ENCODE measurements at places on chromosomes 5 and 9. TPM values are rescaled to one million over a fixed set of nuclear protein-coding genes. Genes with fewer than 3 reads are reported as not detected.

DNA sequence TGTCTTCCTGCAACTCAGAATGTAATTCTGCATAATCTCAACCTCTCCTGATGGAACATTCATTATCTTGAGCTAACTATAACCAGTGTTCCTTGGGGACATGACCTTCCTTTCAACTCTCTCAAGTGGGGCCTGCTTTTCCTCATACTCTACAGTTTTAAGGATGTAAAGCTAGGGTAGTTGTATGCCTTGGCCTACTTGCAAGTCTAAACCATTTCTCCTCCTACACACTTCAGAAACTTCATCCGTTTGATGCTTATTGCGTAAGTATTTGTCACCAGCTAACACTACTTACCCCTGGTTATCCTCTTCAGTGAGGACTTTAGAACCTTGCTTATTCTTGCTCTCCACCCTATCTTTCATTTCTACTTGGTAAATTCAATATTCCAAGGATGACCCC lies 548.9 kb downstream of the HINT1 start:
- no peak overlapping the region for H3K27ac ChIP-seq
- no peaks in the 10 kb centered on the region for H3K36me3 ChIP-seq
- DNase-seq, result no peak
- no peak overlapping the region for H3K4me3 ChIP-seq

- H3K4me3 ChIP-seq, result no peak overlapping the region
- H3K27ac ChIP-seq, result peak overlapping the region; percentile 85
- no peaks in the 10 kb centered on the region for H3K36me3 ChIP-seq
- no peaks in the 10 kb centered on the region for H3K27me3 ChIP-seq
These were observed 62.4 kb downstream of the ERGIC1 start for GRCh38 chr5:172896465-172896864.

Gene PCDHGB5
- 7.0 TPM for total RNA-seq

Gene PITX1
- total RNA-seq, result not detected

GRCh38 chr5:148957591-148958202 lies 105.2 kb downstream of the SH3TC2 start:
- no peak overlapping the region for H3K27ac ChIP-seq
- H3K36me3 ChIP-seq, result no peaks in the 10 kb centered on the region
- H3K4me3 ChIP-seq, result no peak overlapping the region
- peaks cover 5% of the 10 kb centered on the region for H3K4me1 ChIP-seq

DNA sequence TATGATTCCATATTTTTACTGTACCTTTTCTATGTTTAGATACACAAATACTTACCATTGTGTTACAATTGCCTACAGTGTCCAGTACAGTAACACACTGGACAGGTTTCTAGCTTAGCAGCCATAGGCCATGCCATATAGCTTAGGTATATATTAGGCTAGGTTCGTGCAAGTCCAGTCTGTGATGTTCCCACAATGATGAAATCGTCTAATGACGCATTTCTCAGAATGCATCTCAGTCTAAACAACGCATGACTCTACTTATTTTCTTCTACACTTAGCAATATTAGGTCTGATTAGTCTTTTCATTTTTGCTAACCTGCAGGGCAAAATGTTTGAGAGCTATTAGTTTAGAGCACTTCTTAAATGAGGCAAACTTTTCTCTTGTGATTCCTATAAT lies 22.7 kb downstream of the OR2S2 start:
- no peaks in the 10 kb centered on the region for H3K36me3 ChIP-seq
- DNase-seq, result no peak
- peaks cover 10% of the 10 kb centered on the region for H3K4me1 ChIP-seq
- no peaks in the 10 kb centered on the region for H3K27me3 ChIP-seq
- H3K4me3 ChIP-seq, result no peak overlapping the region
- no peak overlapping the region for H3K27ac ChIP-seq

Gene F2RL1
- 5.7 TPM for total RNA-seq

DNA sequence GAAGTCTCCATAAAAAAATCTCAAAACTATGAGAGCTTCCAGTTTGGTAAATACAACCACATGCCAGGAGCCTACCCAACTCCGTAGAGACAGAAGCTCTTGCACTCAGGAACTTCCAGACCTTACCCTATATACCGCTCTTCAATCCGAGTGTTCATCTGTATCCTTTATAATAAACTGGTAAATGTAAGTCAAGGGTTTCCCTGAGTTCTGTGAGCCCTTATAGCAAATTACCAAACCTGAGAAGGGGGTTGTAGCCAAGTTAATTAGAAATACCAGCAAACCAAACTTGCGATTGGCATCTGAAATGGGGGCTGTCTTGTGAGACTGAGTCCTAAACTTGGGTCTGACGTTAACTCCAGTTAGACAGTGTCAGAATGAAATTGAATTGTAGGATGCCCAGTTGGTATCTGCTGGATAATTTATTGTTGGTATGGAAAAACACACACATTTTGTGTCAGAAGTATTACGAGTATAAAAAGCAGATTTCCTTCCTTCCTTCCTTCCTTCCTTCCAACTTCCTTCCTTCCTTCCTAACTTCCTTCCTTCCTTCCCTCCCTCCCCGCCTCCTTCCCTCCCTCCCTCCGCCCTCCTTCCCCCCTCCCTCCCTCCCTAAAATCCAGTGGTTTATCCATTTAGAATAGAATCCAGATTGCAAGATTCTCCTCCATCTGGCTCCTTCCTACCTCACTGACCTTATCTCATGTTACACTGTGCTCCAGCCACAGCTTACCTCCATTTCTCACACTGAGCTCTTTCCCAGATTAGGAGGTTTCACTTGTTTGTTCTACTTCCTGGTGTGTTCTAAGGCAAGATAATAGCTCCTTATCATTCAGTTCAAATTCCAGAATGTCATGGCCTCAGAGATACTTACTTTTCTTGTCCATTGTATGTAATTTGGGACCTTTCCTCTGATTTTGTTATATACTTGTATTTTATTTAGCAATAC lies 196.7 kb downstream of the WDR70 start:
- H3K27me3 ChIP-seq, result no peaks in the 10 kb centered on the region
- H3K4me1 ChIP-seq, result no peaks in the 10 kb centered on the region
- no peak overlapping the region for H3K27ac ChIP-seq
- DNase-seq, result no peak
- H3K36me3 ChIP-seq, result no peaks in the 10 kb centered on the region

DNA sequence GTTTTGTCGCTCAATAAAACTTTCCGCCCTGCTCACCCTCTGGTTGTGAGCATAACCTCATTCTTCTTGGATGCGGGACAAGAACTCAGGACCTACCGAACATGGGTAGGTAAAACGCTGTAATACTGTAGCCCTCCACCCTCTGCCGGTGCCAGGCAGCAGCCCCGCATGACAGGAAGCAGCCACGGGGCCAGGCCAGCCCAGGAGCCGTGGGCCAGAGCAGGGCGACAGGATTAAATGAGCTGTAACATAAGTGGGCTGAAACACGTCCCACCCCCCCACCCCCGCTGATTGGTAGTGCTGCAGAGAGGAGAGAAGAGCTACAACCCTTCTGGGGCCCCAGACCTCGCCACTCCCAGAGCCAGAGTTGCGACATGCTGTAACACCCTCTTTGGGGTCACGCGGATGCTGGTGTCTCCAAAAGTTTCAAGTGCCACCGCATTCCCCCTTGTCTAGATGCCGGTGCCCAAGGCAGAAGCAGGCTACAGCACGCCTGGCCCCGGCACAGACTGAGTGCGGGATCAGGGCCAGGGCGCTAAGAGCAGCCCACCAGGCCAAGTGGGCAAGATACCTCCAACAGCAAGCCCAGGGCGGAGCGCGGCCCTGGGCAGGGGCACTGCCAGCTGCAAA lies 81.8 kb downstream of the FBXW11 start:
- peaks cover 7% of the 10 kb centered on the region for H3K4me1 ChIP-seq
- H3K27me3 ChIP-seq, result no peaks in the 10 kb centered on the region
- DNase-seq, result no peak
- H3K27ac ChIP-seq, result no peak overlapping the region
- H3K36me3 ChIP-seq, result no peaks in the 10 kb centered on the region

- peaks cover 10% of the 10 kb centered on the region for H3K4me1 ChIP-seq
- DNase-seq, result peak; percentile 42
- H3K27me3 ChIP-seq, result no peaks in the 10 kb centered on the region
- peak overlapping the region; percentile 31 for H3K27ac ChIP-seq
- H3K4me3 ChIP-seq, result no peak overlapping the region
These were observed 247.4 kb upstream of the RASA1 start for GRCh38 chr5:87020099-87020934.

- no peaks in the 10 kb centered on the region for H3K27me3 ChIP-seq
- no peak for DNase-seq
- H3K27ac ChIP-seq, result no peak overlapping the region
- H3K4me3 ChIP-seq, result no peak overlapping the region
- H3K36me3 ChIP-seq, result no peaks in the 10 kb centered on the region
These were observed 289.9 kb downstream of the RAB3C start for GRCh38 chr5:58872670-58873273.

Gene GPRIN1
- 1.8 TPM for total RNA-seq

Gene TRPM3
- total RNA-seq, result 0.10 TPM

- no peaks in the 10 kb centered on the region for H3K36me3 ChIP-seq
- H3K27me3 ChIP-seq, result no peaks in the 10 kb centered on the region
- no peak overlapping the region for H3K27ac ChIP-seq
- no peaks in the 10 kb centered on the region for H3K4me1 ChIP-seq
- DNase-seq, result no peak
- no peak overlapping the region for H3K4me3 ChIP-seq
These were observed 71.6 kb upstream of the FSTL4 start for GRCh38 chr5:133683646-133684596.

- peaks cover 7% of the 10 kb centered on the region for H3K4me1 ChIP-seq
- no peak for DNase-seq
- H3K4me3 ChIP-seq, result no peak overlapping the region
- H3K36me3 ChIP-seq, result no peaks in the 10 kb centered on the region
- no peaks in the 10 kb centered on the region for H3K27me3 ChIP-seq
These were observed 181.3 kb downstream of the RAB3C start for GRCh38 chr5:58764199-58764598.

DNA sequence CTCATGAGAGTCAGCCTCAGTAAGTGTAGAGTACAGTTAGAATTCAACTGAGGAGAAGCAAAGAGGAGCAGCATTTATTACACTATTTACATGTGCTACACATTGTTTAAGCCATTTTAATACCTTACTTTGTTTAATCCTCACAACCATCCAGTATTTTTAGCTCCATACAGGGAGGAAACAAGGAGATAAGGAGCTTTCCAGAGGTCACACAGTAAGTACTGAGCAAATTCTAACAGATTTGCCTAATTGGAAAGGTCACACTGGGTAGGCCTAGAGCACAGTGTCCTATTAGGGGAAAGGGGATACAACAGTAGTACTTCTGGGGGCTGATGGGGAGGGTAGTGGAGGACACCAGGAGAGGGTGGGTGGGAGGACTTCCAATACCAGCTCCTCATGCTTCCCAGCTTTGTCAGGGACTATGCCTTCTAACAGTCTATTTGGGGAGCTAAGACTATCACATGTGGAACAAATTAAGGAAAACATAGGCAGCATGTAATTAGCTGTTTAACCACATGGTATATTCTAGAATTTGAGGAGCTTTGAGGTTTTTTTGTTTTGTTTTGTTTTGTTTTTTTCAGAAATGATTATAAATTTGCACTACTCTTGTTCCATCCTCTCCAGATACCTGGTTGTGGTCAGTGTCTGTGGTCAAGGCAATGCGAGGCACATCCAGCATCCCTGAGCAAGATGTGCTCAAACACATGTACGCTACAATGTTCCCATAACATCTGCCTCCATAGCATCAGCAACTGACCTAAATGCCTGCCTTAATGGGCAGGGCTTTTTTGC lies 96.0 kb upstream of the SLC12A2 start:
- no peaks in the 10 kb centered on the region for H3K36me3 ChIP-seq
- no peak for DNase-seq
- no peak overlapping the region for H3K4me3 ChIP-seq
- no peaks in the 10 kb centered on the region for H3K27me3 ChIP-seq
- H3K27ac ChIP-seq, result no peak overlapping the region
- no peaks in the 10 kb centered on the region for H3K4me1 ChIP-seq

Data from upper lobe of left lung (tissue), 6 donors.